Ovary (tissue), 10 donors: ENCODE measurements at places on chromosomes 3 and 15. TPM values are rescaled to one million over a fixed set of nuclear protein-coding genes. Genes with fewer than 3 reads are reported as not detected.

NEDD4 gene
- 9.4 TPM for total RNA-seq

ACSBG1 gene
- total RNA-seq, result 0.68 TPM

DNA sequence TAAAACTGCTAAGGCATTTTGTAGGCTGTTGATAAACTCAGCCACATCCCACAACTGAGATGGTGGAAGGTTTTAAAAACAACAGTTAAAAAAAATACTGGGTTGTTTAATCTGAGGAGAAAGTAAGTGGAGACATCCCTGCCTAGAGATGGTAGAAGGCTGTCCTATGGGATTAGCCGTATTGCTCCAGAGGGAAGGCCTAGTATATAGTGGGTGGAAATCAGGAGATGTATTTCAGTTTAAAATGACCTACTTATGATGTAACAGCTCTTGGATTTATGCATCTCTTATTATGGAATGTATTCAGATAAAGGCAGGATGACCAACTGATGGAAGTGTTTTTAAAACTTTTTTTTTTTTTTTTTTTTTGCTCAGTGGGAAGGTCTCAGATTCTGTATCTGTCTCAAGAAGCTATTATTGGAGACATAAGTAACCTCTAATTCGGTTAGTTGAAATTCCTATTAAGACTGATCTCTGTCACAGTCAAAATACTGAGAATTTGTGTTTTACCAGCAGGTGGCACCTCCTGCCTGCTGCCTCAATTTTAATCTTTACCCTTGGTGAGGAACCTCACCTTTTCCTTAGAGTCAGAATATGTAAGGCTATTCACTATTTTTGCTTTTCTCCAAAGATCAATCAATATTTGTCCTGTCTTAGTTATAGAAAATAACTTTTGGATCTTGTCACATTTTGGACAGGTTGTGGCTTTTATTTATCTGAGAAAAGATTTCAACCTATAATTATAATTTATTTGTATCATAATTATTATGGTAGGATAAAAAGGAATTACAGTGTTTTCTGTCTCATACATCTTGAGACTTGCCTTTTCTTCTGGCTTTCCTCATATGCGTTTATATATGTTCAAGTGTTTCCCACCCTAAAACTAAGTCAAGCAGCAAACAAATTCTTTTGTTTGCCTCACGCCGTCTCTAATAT is 63.0 kb downstream of the VPS8 start:
- H3K4me1 ChIP-seq, result no peaks in the 10 kb centered on the region
- H3K36me3 ChIP-seq, result no peaks in the 10 kb centered on the region
- no peaks in the 10 kb centered on the region for H3K27me3 ChIP-seq
- no peak overlapping the region for H3K4me3 ChIP-seq
- no peak overlapping the region for H3K27ac ChIP-seq

DNA sequence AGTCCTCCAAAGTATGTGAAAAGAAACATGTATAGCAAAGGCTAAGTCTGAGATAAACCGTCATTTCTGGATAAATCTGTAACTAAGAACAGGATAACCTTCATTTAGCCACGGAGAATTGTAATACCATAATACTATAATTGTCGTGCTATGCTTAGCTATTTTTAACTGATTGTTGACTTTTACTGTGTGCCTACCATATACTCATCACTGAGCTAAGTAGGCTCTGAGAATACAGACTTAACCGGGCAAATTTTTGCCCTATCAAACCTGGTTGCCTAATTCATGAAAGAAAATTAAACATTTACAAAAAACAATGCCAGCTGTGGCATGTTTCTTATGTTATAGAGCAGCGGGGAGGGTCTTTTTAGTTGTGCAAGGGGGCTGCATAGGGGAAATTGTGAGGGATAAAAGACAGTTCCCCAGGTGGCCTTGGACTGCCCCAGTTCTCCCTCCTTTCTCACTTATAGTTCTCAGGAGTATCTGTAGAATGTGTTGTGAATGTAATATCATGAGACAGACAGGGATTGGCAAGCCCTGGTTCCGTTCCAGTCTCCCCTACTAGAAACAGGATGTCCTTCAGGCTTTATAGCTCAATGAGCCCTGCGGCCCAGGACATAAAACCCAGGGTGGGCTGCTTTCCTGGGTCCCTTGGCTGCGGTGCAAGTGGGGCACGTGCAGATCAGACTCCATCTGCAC is 318.5 kb downstream of the GBE1 start:
- H3K4me1 ChIP-seq, result peaks cover 7% of the 10 kb centered on the region
- H3K27ac ChIP-seq, result no peak overlapping the region
- no peaks in the 10 kb centered on the region for H3K36me3 ChIP-seq

UACA gene
- 53.4 TPM for total RNA-seq

GRCh38 chr3:57796261-57796660 is 40.2 kb downstream of the SLMAP start:
- no peaks in the 10 kb centered on the region for H3K36me3 ChIP-seq
- no peak overlapping the region for H3K27ac ChIP-seq
- H3K4me3 ChIP-seq, result no peak overlapping the region
- H3K27me3 ChIP-seq, result no peaks in the 10 kb centered on the region

DNA sequence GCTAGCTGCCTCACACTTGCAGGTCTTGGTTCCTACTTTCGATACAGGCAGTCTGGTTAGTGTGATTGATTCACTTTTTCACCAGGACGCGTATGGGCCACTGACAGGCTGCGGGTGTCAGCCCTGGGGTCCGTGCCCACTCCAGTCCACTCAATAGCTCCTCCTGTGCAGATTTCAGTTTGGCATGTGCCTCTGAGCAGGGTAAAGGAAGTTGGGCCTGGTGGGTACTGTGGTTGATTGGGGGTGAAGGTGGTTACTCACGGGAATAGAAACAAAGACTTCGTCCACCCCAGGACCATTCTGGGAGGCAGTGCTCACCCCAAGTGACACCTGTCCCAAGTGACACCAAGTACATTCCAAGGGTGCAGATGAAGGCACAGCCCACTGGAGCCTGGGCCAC is 62.3 kb downstream of the EPHB1 start:
- no peak overlapping the region for H3K4me3 ChIP-seq
- no peak overlapping the region for H3K27ac ChIP-seq
- no peak for DNase-seq
- no peaks in the 10 kb centered on the region for H3K4me1 ChIP-seq
- no peaks in the 10 kb centered on the region for H3K36me3 ChIP-seq

NEK11 gene
- total RNA-seq, result 13.9 TPM

DNA sequence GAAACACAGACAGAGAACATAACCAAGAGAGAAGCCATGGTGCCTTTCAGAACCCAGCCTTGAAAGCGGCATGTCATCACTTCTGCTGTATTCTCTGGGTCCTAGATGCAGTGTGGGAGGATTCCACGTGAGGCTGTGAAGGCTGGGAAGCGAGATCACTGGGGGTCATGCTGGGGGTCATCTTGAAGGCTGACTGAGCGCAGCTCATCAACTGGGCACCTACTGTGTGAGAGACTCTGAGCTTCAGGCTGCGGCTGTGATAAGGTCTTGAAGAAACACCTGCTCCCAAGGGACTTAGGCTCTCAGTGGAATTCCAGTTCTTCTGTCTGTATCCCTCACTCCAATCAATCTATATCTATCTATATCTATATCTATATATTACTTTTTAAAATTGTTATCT is 91.8 kb upstream of the KLF13 start:
- no peak overlapping the region for H3K27ac ChIP-seq
- H3K4me1 ChIP-seq, result peaks cover 6% of the 10 kb centered on the region
- no peak overlapping the region for H3K4me3 ChIP-seq
- DNase-seq, result no peak
- no peaks in the 10 kb centered on the region for H3K36me3 ChIP-seq

- no peak overlapping the region for H3K4me3 ChIP-seq
- H3K36me3 ChIP-seq, result no peaks in the 10 kb centered on the region
- no peak overlapping the region for H3K27ac ChIP-seq
- no peak for DNase-seq
Measured at GRCh38 chr3:175153595-175153994, 294.5 kb downstream of the NAALADL2 start.

GRCh38 chr3:65778968-65779367 is 259.8 kb downstream of the MAGI1 start:
- H3K27me3 ChIP-seq, result no peaks in the 10 kb centered on the region
- no peaks in the 10 kb centered on the region for H3K36me3 ChIP-seq
- H3K4me3 ChIP-seq, result no peak overlapping the region
- DNase-seq, result no peak

GRCh38 chr3:165624761-165625160 is 212.5 kb downstream of the BCHE start:
- H3K4me1 ChIP-seq, result no peaks in the 10 kb centered on the region
- H3K36me3 ChIP-seq, result no peaks in the 10 kb centered on the region
- DNase-seq, result no peak
- H3K4me3 ChIP-seq, result no peak overlapping the region

GRCh38 chr3:188664795-188665194 is 507.0 kb upstream of the TPRG1 start:
- no peak for DNase-seq
- H3K36me3 ChIP-seq, result no peaks in the 10 kb centered on the region
- no peak overlapping the region for H3K4me3 ChIP-seq
- H3K27ac ChIP-seq, result no peak overlapping the region
- H3K27me3 ChIP-seq, result no peaks in the 10 kb centered on the region
- no peaks in the 10 kb centered on the region for H3K4me1 ChIP-seq

DNA sequence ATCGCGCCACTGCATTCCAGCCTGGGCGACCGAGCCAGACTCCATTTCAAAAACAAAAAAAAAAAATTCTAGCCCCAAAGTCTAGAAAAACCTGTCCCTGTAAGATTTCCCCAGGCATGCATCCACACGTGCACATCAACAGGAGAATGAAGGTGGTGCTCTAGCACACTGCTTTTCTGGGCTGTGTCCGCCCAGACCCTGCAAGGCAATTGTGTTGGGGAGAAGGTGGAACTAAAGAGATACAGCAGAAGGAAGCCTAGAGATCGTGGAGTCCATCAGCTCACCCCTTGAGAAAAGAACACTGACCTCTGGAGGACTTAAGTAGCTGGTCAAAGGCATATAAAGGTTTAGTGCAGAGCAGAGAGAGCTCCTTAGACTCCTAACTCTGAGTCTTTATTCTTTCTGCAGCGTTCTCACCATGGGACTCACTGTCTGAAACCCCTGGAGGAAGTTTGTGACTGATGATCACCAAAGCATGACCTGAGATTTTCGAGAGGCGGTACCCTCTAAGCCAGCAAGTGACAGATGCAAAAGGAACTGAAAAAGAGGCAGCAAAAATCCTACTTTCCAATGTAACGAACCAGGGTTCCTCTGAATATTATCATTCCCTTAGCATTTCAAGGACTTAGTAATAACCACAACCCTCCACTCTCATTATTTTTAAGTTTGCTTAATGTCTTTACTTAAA is 179.8 kb downstream of the MEX3B start:
- no peaks in the 10 kb centered on the region for H3K27me3 ChIP-seq
- H3K4me1 ChIP-seq, result no peaks in the 10 kb centered on the region
- H3K36me3 ChIP-seq, result no peaks in the 10 kb centered on the region
- H3K4me3 ChIP-seq, result no peak overlapping the region

DNA sequence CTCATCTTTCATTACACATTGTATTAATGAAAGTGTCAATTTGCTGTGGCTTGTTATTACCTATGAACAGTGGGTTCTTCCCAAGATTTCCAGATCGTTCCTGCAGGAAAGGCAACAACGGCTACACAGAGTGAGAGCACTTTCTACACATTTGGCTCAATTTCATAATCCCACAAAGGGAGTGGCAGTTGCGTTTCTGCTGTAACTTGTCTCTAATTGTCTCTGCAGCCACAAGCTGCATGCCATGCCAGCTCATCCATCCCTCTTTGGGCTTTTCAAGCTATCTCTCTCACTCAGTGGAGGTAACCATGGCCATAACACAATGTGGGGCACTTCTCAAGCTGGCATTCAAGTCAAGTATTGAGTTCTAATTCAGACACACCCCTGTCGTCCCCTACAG is 27.7 kb upstream of the CPNE4 start:
- no peak overlapping the region for H3K27ac ChIP-seq
- no peak for DNase-seq
- no peaks in the 10 kb centered on the region for H3K4me1 ChIP-seq

GRCh38 chr15:40680151-40680550 is 14.8 kb upstream of the RAD51 start:
- no peak overlapping the region for H3K4me3 ChIP-seq
- H3K27me3 ChIP-seq, result no peaks in the 10 kb centered on the region

ZNF710 gene
- 9.2 TPM for total RNA-seq

FANCD2OS gene
- total RNA-seq, result not detected

DNA sequence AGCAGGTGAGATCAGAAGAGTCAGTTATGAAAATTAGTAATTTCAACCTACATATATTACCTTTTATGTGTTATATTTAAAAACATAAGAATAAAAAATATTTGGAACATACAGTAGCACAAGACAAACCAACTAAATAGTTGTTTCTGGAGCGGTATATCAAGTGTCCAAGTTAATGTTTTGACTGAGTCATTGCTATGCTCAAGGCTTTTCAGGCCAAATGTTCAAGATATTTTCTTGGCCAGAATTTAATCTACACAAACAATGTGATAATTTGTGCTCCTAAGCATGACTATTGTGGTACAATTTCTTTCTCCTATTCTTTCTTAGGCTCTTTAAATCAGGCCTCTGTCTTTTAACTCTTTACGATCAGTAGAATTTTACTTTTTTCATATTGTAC is 412.4 kb downstream of the RAP2B start:
- no peaks in the 10 kb centered on the region for H3K27me3 ChIP-seq
- H3K4me1 ChIP-seq, result peaks cover 4% of the 10 kb centered on the region
- no peak overlapping the region for H3K4me3 ChIP-seq
- H3K27ac ChIP-seq, result no peak overlapping the region

CYP1A2 gene
- not detected for total RNA-seq

DNA sequence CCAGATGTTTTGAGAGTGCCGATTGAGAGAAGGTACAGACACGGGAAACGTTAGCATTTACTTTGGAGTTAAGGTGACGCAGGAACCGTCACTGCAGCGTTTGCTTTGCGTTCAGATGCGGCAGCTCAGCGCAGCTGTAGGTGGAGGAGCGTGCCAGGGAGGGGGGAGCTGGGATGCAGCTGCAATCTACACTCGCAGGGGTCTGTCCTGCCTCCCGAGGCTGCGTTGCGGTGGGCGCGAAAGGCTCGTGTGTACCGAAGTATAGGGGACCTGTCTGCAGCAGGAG is 425 bp upstream of the FYTTD1 start:
- peak overlapping the region; percentile 85 for H3K4me3 ChIP-seq
- H3K27me3 ChIP-seq, result no peaks in the 10 kb centered on the region
- H3K36me3 ChIP-seq, result no peaks in the 10 kb centered on the region
- peaks cover 4% of the 10 kb centered on the region for H3K4me1 ChIP-seq
- DNase-seq, result no peak

DNA sequence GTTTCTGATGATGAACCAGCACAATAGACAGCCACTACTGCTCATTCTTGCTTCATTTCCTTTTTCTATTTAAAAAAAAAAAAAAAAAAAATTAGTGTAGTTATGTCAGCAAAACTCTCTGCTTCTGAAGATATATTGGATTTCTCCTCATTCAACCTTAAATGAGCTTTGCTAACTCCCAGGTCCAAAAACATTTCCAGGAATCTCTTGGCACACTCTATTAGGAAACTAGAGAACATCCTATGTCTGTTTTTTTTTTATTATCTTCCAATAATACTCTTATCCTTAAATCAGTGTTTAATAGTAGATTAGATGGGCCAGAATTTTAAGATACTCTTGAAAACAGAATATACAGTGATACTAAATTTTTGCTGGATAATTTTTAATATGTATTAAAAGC is 398.0 kb downstream of the NAALADL2 start:
- H3K36me3 ChIP-seq, result no peaks in the 10 kb centered on the region
- no peak for DNase-seq
- no peaks in the 10 kb centered on the region for H3K4me1 ChIP-seq
- H3K4me3 ChIP-seq, result no peak overlapping the region
- no peak overlapping the region for H3K27ac ChIP-seq
- no peaks in the 10 kb centered on the region for H3K27me3 ChIP-seq
